ENCODE measurements at places on chromosomes 1 and 21.

DNA sequence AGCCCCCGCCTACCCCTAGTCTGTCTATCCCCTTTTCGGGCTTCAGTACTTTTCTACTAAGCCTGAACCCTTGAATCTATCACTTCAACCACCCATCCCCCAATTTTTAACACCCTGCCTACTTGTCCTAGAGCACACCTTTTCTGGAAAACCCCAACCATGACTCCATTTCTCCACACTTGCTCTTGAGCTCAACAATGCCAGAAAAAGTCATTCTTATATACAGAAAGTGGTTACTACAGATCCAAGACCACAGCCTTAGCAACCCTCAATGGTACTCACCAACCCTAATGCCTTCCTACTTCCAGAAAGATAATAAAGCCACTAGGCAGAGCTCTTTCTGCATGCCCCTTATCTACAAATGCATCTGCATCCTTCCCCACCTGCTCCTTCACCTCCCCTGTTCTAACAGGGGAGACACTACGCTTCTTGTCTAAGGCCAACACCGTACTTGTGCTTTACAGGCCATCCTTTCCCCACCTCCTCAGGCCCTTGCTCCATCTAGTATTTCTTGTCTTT, 41.2 kb downstream of the DMAP1 start:
- DNase-seq = no peak

GRCh38 chr1:23807453-23807852, 6.9 kb upstream of the GALE start:
- no peak for DNase-seq

DNA sequence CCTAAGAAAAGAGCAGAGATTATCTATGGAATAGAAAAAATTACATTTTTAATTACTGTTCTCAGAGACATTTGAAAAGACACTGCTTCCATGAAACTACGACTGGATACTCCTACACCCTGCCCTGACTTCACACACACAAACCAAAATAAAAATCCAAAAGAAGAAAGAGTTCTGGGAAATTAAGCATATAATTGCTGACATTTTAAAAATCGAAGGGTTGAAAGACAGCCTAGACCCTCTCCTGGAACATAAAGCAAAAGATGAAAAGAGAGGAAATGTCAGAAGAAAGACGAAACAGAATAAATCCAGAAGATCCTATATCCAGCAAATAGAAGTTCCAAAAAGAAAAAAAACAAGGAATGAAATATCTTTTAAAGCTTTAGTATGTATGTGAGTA, 32.8 kb upstream of the EEIG2 start:
- DNase-seq = no peak

GRCh38 chr1:224632381-224632871, 16.3 kb downstream of the CNIH3 start:
- DNase-seq = no peak

- no peak for DNase-seq
Measured at GRCh38 chr1:56404066-56404465, 175.3 kb downstream of the PLPP3 start.

GRCh38 chr1:159707472-159708260, 6.7 kb downstream of the CRP start:
- DNase-seq = no peak

- DNase-seq = peak; percentile 37
Measured at GRCh38 chr1:88877382-88877825, 14.0 kb downstream of the GTF2B start.

- no peak for DNase-seq
Measured at GRCh38 chr1:158285756-158286241, 3.9 kb upstream of the CD1C start.

- no peak for DNase-seq
Measured at GRCh38 chr1:37020653-37021277, 13.6 kb downstream of the GRIK3 start.

All from CD4-positive, CD25-positive, alpha-beta regulatory T cell (primary cell).